ENCODE measurements at places on chromosomes 7 and 10.

DNA sequence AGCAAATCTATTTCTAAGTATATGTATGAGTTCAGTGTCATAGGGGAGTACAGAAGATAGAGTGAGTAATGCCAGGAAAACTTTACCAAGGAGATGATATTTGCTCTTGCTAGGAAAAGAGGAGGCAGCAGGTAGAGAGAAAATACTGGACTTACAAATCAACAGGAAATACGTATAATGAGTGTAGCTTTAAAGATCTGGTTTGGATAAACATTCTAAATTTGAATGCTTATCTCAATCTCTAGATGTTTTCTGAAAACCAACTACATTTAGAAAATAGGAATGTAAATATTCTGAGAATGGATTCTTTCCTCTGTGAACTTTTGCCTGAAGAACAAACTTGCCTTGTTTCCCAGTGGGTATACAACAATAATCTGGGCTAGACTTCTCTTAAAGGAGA, 46.9 kb upstream of the GNAI1 start:
- H3K36me3 ChIP-seq = no peaks in the 10 kb centered on the region
- no peaks in the 10 kb centered on the region for H3K27me3 ChIP-seq
- no peaks in the 10 kb centered on the region for H3K4me1 ChIP-seq
- no peak for DNase-seq

- DNase-seq = no peak
- H3K27ac ChIP-seq = no peak overlapping the region
- no peak overlapping the region for H3K4me3 ChIP-seq
- H3K27me3 ChIP-seq = peaks cover 2% of the 10 kb centered on the region
- no peaks in the 10 kb centered on the region for H3K4me1 ChIP-seq
These were observed 126.3 kb upstream of the STARD3NL start for GRCh38 chr7:38051786-38052185.

- H3K36me3 ChIP-seq = no peaks in the 10 kb centered on the region
- no peak for DNase-seq
- H3K27me3 ChIP-seq = peaks cover 32% of the 10 kb centered on the region
- no peak overlapping the region for H3K27ac ChIP-seq
- H3K4me1 ChIP-seq = peaks cover 7% of the 10 kb centered on the region
These were observed 657 bp downstream of the ECHDC3 start for GRCh38 chr10:11742779-11743298.

- H3K27ac ChIP-seq = no peak overlapping the region
- no peaks in the 10 kb centered on the region for H3K36me3 ChIP-seq
- no peak overlapping the region for H3K4me3 ChIP-seq
- H3K4me1 ChIP-seq = no peaks in the 10 kb centered on the region
- no peaks in the 10 kb centered on the region for H3K27me3 ChIP-seq
- DNase-seq = no peak
These were observed 25.8 kb downstream of the ASZ1 start for GRCh38 chr7:117401293-117402002.

GRCh38 chr7:40400525-40400924, 265.7 kb downstream of the SUGCT start:
- no peaks in the 10 kb centered on the region for H3K27me3 ChIP-seq
- H3K4me3 ChIP-seq = no peak overlapping the region
- no peaks in the 10 kb centered on the region for H3K4me1 ChIP-seq
- no peak for DNase-seq
- no peak overlapping the region for H3K27ac ChIP-seq

GRCh38 chr10:125123476-125124114, 36.8 kb downstream of the CTBP2 start:
- H3K27ac ChIP-seq = no peak overlapping the region
- H3K27me3 ChIP-seq = no peaks in the 10 kb centered on the region
- DNase-seq = no peak
- H3K36me3 ChIP-seq = no peaks in the 10 kb centered on the region
- H3K4me3 ChIP-seq = no peak overlapping the region

GRCh38 chr7:156766666-156767065, 126.1 kb downstream of the RNF32 start:
- no peak overlapping the region for H3K4me3 ChIP-seq
- no peak for DNase-seq
- H3K4me1 ChIP-seq = peaks cover 20% of the 10 kb centered on the region
- no peak overlapping the region for H3K27ac ChIP-seq
- no peaks in the 10 kb centered on the region for H3K27me3 ChIP-seq

- DNase-seq = no peak
- H3K36me3 ChIP-seq = peaks cover 7% of the 10 kb centered on the region
- H3K27me3 ChIP-seq = peaks cover 20% of the 10 kb centered on the region
- H3K4me3 ChIP-seq = peak overlapping the region; percentile 92
These were observed 73.8 kb downstream of the PAXIP1 start for GRCh38 chr7:154929006-154929726.

Measured in activated CD4-positive, alpha-beta memory T cell treated with anti-CD3 and anti-CD28 coated beads, Interleukin-2, amount 10 ng/mL, durations not matched to agents 7 days and 5 days (primary cell).